ENCODE measurements at places on chromosomes 1 and 21.
A peak's percentile ranks its signal among the peaks of the same experiment; 100 is the strongest.

DNA sequence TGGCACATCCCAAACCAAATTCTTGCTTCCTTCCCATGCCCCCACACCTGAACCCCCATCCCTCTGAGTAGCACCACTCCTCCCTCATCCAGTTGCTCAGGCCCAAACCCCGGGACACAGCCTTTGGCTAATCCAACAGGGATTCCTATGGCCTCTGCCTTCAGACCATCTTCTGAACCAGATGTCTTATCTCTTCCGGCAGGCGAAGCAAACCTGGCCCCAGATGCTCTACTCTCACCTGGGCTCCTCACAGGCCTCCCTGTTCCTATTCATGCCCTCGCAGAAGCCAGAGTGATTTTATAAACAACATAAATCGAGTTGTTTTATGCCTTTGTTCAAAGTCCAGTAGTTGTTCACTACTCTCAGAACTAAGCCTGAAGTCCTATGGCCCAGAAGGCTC lies 12.5 kb upstream of the KCNA2 start:
- DNase-seq: no peak

- DNase-seq: no peak
Measured at GRCh38 chr1:157966031-157966537, 27.4 kb upstream of the KIRREL1 start.

GRCh38 chr1:203914292-203914691 lies 52.9 kb downstream of the SNRPE start:
- DNase-seq: no peak

GRCh38 chr1:190497565-190497964 lies 19.9 kb upstream of the BRINP3 start:
- no peak for DNase-seq

DNA sequence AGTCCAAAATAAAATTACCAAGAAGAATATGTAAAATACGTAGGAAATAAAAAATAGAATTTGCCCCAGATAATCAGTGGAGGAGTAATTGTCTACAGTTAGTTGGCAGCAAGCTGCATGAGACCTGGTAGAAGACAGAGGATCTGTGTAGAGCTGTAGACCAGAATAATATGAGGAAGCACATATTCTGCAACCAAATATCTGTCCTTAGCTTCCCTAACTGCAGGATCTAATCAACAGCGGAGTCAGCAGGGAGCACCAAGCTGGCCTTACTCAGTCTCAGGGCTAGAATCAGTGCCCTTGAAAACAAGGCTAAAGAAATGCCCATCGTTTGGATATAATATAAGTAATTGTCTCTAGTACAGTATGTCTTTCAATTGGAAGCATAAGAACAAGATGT lies 6.1 kb upstream of the GCSAML start:
- DNase-seq: no peak

DNA sequence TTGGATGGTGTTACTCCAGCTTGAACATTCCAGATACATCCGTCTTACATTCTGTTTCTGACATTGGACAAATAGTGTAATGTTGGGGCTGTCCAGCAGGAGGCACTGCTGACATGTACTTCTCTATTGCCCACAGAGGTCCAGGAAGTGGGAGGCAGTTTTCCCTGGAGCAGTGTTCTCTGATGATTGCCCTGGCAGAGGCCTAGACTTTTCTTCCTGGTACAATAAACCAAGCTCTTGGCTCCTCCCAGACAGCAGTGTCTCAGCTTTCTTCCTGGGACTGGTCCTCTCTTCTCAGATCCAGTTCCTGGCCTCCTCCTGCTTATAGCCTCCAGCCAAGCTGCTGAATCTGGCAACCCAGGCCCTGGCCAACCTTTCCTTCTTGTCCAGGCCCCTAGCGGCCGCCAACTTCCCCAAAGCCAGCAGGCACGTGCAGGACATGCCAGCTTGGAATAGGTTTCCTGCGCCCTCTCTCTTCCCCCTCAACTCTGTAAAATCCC lies 14.9 kb upstream of the IFNLR1 start:
- DNase-seq: peak; percentile 94

- DNase-seq: no peak
Measured at GRCh38 chr1:176811511-176812288, 348.7 kb downstream of the PAPPA2 start.

Data from cardiac muscle cell (in vitro differentiated cells and primary cell).